Ureter (tissue), 1 donor: ENCODE measurements at places on chromosomes 3 and 15. TPM values are rescaled to one million over a fixed set of nuclear protein-coding genes. Genes with fewer than 3 reads are reported as not detected.
A peak's percentile ranks its signal among the peaks of the same experiment; 100 is the strongest.

The BCHE gene
- 24.3 TPM for total RNA-seq

The TM4SF18 gene
- 3.7 TPM for total RNA-seq

The PLXNA1 gene
- 43.0 TPM for total RNA-seq

The ITGA11 gene
- total RNA-seq: 22.8 TPM

The MKRN2OS gene
- total RNA-seq: 2.3 TPM

The CA12 gene
- 114 TPM for total RNA-seq

The NCEH1 gene
- total RNA-seq: 20.7 TPM

The ARMC8 gene
- 83.2 TPM for total RNA-seq

The SEC62 gene
- total RNA-seq: 146 TPM

GRCh38 chr3:144552346-144553057 lies 580.9 kb downstream of the DIPK2A start:
- DNase-seq: no peak

DNA sequence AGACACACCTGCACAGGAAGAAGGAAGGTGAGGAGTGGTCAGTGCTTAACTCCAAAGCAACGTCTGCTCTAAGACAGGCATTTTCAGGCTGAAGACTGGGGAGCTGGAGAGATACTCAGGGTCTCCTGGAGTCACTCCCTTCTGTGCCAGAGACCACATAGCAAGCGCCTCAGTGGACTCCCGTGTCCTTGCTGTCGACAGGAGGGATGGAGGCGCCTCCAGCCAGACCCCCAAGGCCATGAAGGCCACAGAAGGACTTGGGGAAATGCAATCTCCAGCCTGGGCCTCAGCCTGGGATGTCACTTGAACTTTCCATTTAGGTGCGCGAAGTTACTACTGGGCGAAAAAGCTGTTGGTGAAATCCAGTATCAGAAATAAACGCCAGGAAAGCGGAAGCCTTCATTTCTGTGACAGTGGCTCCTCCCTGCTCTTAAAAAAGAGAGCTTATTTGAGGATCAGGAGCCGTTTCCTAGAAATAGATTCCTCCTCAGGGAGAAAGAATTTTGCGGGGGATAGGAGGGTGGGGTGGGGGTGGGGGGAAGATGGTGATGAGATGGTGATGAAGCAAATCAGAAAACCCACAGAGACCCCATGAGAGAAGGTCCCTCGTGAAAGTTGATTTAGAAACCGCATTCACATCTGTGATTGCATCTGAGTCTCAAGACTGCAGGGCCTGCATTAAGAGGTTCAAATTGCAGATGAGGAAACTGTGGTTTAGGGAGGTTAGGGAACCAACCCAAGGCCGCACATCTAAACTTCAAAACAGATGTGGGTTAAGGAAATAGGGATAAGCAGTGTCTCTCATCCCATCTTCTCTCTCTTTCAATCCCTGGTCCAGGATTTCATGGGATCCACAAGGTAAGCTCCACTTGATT lies 78.8 kb downstream of the ATP2B2 start:
- DNase-seq: no peak

DNA sequence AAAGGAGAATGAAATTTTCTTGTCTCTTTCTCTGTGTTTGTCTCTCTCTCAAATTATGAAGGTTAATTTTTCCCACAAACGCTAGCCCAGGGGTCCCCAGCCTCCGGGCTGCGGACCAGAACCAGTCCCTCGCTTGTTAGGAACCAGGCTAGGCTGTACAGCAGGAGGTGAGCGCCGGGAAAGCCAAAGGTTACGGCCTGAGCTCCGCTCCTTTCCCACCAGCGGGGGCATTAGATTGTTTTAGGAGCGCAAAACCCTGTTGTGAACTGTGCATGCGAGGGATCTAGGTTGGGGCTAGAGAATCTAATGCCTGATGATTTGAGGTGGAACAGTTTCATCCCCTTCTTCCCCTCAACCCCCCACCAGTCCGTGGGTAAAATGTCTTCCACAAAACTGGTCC lies 74.7 kb upstream of the ZNF385D start:
- no peak for DNase-seq

DNA sequence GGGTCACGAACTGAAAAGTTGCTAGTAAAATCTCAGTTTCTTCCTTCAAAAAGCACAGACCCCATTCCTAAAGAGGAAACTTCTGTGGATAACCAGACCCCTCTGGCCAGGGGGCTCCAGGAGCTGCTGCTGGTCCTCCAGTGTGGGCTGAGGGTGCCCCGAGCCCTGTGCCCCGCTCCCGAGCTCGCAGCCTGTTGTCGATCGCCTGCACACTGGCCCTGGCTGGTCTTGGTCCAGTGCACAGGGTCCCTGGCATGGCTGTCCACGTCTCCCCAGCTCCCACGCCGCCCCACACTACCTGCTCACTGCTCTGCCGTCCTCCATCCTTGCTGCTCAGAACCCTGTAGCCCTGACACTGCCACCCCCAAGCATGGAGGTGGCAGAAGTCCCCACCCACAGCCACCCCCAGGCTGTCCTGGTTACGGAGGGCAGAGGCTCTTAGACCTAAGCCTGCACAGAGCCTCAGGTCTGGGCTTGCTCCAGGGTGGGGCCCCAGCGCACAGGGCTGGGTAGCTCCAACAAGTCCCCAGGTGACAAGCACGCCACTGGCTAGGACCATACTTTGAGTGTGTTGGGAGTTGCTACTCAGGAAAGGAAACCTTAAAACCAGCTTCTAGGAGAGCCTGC lies 87.0 kb downstream of the PLXNA1 start:
- peak; percentile 68 for DNase-seq

DNA sequence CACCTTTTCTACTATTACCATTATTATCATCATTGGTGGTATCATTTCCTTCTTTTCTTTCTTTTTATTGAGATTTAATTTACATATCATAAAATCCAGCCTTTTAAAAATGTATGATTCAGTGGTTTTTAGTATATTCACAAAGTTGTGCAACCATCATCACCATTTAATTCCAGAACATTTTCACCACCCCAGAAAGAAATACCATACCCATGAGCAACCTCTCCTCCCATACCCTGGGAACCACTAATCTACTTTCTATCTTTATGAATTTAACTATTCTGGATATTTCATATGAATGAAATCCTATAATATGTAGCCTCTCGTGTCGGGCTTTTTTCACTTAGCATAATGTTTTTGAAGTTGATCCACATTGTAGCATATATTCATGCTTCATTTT lies 29.1 kb downstream of the AAGAB start:
- no peak for DNase-seq

DNA sequence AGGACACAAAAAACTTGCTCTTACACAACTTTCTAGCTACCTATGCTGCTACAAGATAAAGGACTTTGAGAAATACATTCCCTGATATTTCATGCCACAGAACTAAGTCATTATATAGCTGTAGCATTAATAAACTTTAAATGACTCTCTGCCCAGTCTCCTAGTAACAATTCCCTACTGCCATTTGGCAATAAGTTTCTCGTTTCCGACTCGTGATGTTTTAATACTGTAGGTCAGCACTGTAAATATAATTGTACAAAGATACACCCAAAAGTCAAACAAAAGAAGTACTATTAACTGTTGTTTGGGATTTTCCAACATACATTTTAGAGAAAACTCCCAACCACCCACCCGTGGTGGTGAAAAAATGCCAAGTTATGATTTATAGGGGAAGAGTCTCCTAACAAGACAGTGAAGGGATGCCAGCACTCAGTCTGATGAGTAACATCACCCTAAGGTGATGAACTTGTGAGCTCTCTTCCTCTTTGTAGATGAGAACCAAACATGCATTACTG lies 132.2 kb downstream of the DUT start:
- no peak for DNase-seq

DNA sequence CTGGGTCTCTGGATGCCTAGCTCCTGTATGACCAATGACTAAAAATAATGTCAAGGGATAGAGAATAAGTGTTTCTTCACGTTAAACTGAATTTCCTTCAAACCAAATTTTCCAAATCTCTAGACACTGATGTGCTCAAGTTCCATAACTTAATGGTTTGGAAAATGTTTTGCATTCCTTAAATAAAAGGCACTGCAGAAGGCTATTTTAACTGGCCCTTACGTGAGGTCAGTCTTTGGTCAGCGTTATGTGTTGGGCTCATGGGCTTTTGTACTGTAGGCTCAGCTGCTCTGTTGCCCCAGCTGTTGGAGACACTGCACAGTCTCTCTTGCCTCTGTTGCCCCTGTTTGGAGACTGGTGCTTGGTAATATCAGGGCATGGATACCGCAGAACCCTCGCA lies 188.5 kb downstream of the TPRG1 start:
- no peak for DNase-seq

DNA sequence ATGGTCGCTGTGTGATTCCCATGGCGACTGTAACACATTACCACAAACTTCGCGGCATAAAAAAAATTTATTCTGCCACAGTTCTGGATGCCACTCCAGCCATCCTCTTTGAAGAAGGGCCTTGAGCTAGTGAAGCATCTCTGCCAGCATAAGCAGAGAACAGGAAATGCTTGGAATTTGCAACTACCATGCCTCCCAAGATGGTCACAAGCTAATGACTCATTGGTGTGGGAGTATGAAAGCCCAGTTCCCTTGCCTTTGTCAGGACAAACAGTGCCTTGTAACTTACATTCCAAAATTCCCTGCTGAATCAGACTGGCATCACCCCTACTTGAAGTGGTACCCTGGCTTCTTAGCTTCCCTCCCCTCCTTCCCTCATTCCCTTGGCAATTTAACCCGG lies 129.7 kb downstream of the PROS1 start:
- no peak for DNase-seq

DNA sequence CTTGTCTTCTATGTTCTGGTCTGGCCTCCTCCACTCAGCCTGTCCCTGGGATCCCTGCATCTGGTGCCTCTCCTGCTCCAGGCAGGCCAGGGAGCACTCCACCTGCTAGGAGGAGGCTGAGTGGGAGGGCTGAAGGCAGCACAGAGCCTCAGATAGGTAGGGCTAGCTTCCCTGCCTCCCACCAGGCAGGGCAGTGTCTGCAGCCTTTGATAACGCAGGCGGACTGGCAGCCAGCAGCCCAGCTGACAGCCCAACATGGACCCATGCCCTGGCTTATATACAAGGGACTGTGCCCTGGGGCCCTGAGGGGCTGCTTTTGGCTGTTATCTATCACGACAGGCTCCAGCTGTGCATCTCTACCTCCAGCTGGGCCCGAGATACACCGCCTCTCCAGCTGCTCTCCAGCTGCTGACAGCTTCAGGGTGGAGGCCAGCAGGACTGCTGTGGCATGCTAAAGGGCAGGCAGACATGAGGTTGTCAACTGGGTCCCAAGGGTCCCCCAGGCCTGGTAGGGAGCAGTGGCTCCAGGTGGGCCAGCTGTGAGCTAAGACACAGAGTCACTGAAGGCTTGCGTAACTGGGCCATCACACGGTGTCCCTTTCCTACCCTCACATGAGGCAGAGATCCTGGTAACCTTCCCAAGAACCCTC lies 5.2 kb upstream of the CLK3 start:
- no peak for DNase-seq

GRCh38 chr3:13874891-13875290 lies 5.0 kb downstream of the WNT7A start:
- no peak for DNase-seq

- DNase-seq: no peak
Measured at GRCh38 chr15:39907216-39907615, 12.8 kb downstream of the GPR176 start.

GRCh38 chr3:150059241-150059640 lies 88.5 kb upstream of the PFN2 start:
- DNase-seq: no peak

- DNase-seq: no peak
Measured at GRCh38 chr15:43186003-43186353, 775 bp downstream of the CCNDBP1 start.

GRCh38 chr3:23455084-23455483 lies 252.0 kb downstream of the UBE2E2 start:
- no peak for DNase-seq

DNA sequence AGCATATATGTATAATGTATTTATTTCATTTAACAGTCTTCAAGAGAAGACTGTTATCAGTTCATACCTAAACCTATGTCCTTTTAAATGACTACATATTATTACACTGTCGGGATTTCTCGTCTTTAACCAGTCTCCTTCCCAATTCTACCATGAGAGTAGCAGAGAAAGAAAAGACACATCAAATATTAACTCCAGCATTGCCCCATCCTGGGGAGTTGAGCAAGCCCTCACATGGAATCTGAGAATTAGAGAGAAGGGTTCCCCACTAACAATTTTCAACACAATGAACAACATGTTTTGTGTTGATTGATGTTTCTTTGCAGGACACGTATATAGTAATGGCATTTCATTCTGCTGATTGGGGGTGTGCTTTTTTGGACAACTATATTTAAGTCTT lies 257.4 kb downstream of the ADAMTSL3 start:
- no peak for DNase-seq

- DNase-seq: no peak
Measured at GRCh38 chr3:176969066-176969465, 228.2 kb downstream of the TBL1XR1 start.

GRCh38 chr3:32002561-32003368 lies 21.2 kb downstream of the ZNF860 start:
- DNase-seq: no peak

DNA sequence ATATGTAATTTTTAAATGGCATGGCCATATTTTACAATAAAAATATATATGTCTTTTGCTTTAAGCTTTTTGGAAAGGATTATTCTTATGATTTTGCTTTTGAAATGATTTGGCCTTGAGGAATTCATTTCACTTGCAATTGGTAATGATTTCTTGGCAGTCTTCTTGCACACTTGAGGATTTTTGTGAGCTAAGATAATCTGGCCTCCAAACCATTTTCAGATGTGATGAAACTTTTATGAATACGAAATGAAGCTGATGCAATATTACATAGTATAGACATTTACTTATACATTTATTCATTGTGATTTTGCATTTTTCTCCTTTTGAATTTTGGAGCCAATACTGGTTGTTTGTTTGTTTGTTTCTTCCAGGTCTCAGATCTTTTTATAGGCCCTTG lies 6.4 kb upstream of the SH2D7 start:
- DNase-seq: no peak

GRCh38 chr15:76150513-76150912 lies 90.7 kb downstream of the TMEM266 start:
- DNase-seq: peak; percentile 57

GRCh38 chr3:14256561-14257342 lies 78.1 kb downstream of the LSM3 start:
- no peak for DNase-seq

DNA sequence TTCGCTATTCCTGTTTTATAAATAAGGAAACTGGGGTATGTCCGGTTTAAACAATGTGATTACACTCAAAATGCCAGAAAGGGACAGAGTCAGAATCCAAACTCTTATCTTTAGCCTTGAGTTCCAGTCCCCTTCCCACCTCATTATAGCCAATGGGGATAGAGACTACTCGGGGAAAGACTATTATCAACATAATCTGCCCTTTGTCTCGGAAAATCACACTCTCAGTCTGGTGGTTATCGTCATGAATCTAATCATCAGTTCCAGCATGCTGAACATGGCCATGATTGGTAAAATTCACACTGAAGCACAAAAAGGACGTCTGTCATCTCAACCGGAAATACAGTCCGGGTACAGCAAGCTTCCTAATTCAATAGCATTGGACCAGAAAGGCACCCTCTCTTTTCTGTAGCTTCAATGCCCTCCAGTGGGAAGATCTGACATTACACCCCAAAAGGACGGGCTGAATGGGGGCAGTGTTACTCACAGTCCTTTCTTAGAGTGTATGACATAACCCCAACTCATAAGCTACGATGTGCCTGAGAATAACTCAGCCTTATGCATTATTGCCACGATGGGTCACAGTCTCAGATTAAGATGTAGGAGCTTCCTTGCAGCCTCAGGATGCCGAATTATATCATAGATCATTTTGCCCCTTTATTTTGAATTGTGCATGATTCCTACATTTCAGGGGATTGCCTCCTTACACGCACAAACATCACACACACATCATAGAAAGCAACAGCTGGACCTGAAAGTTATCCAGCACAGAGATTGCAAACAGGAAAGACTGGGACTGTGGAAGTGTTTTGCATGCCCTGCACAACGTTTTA lies 390.4 kb upstream of the LMCD1 start:
- DNase-seq: peak; percentile 75
